ENCODE measurements at places on chromosomes 16 and 17.

DNA sequence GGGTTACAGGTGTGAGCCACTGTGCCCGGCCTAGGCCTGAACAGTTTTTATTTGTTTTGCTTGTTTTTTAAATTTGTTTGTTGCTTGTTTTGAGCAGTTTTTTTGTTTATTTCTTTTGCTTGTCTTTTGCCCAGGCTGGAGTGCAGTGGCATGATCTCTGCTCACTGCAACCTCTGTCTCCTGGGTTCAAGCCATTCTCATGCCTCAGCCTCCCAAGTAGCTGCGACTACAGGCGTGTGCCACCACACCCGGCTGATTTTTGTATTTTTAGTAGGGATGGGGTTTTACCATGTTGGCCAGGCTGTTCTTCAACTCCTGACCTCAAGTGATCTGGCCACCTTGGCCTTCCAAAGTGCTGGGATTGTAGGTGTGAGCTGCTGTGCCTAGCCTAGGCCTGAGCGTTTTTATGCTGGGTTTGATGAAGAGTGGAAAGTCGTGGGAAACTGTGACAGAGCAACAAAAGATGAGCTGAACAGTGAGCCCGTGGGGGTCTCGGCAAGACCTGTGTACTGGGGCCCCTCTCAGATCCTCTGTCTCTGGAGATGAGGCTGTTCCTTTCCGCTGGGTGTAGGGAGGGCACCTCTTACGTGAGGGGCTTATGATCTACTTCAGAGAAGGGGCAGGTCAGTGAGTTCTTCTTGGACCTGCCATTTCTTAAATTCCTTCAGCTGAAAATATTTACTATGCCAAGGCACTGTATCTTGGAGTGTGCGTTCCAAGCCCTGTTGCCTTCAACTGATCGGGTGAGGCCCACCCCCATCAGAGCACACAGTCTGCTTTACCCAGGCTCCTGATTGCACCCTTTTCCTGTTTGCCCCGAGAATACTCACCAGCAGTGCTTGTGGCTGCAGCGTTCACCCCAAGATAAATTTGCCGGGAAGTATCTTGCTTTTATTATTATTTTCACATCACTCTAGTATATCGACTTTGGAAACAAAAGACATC, 322.1 kb downstream of the SEC14L1 start:
- DNase-seq: no peak

DNA sequence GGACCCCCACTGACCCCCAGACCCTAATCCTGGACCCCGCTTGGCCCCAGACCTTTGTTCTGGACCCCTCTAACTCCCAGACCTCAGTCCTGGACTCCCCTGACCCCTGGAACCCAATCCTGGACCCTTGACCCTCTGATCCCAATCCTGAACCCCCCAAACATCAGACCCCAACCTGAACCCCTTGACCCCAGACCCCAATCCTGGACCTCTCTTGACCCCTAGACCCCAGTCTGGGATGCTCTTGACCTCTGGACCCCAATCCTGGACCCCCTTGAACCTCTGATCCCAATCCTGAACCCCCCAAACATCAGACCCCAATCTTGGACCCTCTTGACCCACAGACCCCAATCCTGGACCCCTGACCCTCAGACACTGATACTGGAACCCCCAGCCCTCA, 13.5 kb upstream of the P2RX1 start:
- no peak for DNase-seq

DNA sequence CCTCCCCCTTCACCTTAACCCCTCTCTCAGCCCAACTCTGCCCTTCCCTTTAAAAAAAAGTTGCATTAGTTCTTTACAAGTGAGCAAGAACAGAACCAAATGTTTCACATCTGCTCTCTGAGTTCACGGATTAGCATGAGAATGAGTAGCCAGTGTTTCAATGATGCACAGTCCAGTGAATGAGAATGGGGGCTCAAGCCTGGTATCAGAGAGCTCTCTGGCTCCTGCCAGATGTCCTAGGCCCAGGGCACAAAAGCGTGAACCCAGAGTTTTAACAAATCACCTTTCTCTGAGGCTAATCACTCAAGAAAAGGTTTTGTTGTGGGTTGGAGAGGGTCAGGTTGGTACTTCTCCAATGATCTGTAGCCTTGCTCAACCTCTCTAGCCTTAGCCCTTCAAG, 41.5 kb upstream of the HS3ST3A1 start:
- no peak for DNase-seq

DNA sequence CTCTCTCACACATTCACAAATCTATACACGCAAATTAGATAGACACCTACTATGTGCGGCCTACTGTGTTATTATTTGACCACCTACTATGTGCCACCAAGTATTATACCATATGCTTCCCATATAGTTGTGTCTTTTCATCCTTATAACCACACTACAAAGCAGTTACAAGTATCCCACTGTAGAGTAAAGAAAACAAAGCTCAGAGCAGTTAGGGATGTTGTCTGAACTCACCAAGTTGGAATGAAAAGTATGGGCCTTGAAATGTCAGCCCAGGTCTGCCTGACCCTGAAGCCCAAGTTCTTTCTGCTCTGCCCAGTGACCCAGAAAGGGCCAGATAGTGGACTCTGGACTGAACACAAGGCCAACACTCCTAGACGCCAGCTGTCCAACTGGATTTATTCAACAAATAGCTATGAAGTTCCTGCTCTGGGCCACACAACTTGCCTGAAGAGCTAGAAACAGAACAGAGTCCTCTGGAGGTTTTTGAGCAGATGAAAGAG, 8.5 kb downstream of the KRT37 start:
- DNase-seq: no peak

- no peak for DNase-seq
Observed at GRCh38 chr17:29959658-29960337, 18.4 kb downstream of the EFCAB5 start.

DNA sequence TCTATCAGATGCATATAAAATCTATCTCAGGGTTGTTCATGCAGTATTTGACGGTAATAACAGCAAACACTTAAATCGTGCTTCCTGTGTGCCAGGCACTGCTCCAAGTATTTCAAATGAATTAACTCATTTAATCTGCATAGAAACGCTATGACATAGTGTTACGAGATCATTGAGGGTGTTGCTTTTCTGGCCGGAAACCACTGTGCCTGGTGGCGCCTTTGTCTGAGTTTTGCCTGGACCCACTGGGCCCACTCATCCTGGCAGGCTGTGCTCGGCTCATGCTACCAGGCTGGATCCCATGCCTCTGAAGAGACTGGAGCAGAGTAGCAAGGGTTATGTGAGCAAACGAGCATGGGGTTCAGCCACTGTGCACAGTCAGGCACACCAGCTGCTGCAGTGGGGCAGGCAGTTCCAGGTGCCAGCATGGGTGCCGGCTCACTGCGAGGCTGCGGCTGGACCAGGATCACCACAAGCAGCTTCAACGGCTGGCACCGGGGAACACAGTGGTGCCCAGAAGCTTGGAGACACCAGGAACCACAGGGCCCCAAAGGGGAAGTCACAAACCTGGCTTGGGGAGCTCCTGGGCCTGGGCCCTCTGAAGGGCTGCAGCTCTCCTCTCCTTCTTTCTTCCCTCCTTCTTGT, 45.9 kb upstream of the CLEC19A start:
- no peak for DNase-seq

GRCh38 chr16:88076211-88076931, 125.1 kb downstream of the BANP start:
- DNase-seq: no peak

- DNase-seq: no peak
Observed at GRCh38 chr16:27220991-27221390, 17.7 kb downstream of the KDM8 start.

DNA sequence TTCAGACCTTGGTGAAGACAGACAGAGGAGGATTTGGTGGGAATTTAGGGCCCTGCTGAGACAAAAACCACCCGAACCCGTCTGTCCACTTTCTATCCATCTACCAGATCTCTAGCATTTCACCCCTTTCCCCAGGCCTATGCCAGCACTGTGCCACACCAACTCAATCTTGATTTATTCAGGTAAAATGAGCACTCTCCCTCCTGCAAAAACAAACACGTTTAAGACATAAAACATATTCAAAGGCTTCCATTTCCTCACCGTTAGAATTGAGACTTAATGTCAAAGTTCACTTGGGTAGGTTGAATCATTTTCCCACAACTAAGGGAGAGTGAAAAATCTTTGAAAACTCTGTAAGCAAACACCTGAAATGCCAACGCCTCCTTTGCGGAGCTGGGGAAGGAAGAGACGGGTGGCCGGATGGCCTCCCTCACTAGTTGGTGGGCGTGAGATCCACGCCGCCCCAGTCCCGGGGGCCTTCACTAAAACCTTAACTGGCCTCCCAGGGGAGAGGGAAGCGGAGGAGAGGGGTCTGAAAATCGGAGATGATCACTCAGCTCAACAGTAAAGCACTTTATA, 862 bp downstream of the DCAKD start:
- DNase-seq: peak; percentile 35

DNA sequence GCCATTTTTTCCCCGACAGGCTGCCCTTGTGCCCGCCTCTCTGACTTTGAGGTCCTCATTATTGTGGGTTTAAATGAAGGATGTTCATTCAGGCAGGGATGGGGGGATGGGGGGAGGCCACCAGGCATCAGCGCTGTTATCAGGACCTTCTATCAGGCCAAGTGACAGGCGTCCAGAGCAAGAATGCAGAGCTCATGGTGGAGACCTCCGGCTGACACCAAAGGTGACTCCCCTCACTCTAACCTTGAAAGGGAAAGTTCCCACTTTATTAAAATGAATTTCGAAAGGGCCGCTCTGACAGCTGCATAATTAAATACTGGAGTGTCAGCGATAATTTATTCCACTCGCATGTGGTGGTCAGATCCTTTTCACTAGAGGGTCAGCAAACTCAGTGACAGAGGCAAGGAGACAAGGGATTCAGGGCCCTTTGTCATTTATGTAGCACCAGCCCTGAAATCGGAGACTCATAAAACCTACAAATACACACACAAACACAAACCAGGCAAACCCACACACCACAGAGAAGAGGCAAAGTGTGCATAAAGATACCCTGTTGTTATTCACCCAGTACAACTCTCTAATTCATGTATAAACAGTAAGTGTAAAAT, 436.0 kb downstream of the MAF start:
- no peak for DNase-seq

DNA sequence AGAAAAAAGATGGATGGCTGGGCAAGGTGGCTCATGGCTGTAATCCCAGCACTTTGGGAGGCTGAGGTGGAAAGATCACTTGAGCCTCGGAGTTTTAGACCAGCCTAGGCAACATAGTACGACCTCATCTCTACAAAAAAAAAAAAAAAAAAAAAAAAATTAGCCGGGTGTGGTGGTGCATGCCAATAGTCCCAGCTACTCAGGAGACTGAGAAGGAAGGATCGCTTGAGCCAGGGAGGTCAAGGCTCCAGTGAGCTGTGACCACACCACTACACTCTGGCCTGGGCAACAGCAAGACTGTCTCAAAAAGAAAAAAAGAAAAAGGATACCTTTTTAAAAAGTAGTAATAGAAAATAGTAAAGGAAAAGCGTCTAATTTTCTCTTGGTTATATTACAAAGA, 20.7 kb downstream of the ZNF652 start:
- no peak for DNase-seq

- DNase-seq: no peak
Observed at GRCh38 chr17:54172985-54173316, 350.2 kb downstream of the KIF2B start.

DNA sequence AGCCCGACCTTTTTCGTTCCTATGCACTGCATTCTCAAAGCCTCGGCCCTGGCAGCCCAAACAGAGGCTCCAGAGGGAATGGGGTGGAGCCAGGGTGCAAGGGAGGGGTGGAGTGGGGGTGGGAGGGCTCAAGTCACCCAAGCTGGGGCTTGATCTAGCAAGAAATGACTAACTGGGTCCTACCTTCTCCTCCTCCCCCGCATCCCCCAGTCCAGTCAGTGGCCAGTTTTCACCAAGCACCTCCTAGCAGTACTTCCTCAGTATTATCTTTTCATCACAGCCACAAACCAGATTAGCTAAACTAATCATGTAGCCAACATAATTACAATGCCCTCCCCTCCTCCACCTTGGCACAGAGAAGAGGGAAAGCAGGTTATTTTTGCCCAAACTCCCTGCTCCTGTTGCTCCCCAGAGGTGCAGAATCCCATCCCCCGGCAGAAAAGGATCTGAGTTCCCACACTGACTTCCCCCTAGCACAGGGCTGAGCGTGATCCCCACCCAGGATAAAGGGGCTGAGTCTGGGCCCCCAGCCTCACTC, 2.2 kb downstream of the JUP start:
- no peak for DNase-seq

DNA sequence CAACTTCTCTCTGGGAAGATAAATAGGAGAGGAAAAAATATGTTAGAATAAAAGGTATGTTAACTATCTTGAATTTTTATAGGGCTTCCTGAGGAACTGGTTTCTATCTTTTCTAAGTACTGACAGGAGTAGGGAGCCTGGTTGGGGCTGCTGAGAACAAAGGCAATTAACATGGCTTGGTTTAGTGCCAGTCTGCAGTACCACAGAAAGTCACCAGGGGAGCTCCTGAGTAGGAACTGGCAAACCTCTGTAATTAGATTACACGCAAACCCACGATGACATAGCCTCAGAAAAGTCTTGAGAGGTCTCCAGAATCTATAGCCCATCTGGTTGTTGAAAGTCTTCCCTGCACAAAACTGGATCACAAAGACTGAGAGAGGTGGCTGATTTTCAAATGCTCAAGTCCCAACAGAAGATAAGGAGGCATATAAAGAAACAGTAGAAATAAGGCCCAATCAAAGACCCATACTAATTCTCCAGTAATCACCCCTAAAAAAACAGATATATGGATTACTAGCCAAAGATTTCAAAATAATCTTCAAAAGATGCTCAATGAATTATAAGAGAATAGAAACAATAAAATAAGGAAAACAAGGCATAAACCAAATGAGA, 11.7 kb upstream of the CNTNAP4 start:
- peak; percentile 5 for DNase-seq

DNA sequence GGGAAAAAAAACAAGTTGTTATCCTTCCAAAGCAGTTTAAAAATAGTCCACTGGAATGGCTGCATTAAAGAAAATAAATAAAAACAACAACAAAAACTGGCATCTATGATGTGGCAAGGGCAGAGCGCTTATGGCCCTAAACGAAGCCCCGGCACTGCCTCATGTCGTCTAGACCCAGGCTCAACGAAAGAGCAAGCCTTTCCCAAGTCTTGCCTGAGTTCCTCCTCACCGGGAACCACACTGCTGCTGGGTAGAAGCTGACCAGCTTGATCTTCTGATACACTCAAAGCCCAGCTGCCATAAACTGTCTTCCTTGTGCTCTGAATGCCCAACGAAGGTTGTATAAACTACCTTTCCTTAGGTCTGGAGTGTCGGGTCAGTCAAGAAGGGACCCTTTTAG, 37.0 kb downstream of the NDEL1 start:
- no peak for DNase-seq

- DNase-seq: peak; percentile 79
Observed at GRCh38 chr17:48636177-48637018, 10.2 kb upstream of the HOXB9 start.

Data from stimulated activated CD4-positive, alpha-beta T cell treated with anti-CD3 and anti-CD28 coated beads, Interleukin-1b, Interleukin-23, amount 100 ng/mL, for 48 hours (primary cell).